ENCODE measurements at places on chromosomes 7 and 10. TPM values are rescaled to one million over a fixed set of nuclear protein-coding genes. Genes with fewer than 3 reads are reported as not detected.

The ASB4 gene
- 0.42 TPM for total RNA-seq

The CALCR gene
- total RNA-seq, result not detected

The EPHB6 gene
- 0.53 TPM for total RNA-seq

The FOXI2 gene
- total RNA-seq, result not detected

The TBXAS1 gene
- 10.4 TPM for total RNA-seq

The ADAM8 gene
- 4.3 TPM for total RNA-seq

The SCRN1 gene
- 71.5 TPM for total RNA-seq

The CPED1 gene
- not detected for total RNA-seq

The AKR1C8 gene
- 0.21 TPM for total RNA-seq

The ABCB4 gene
- not detected for total RNA-seq

The ASB10 gene
- not detected for total RNA-seq

The TAF3 gene
- 8.0 TPM for total RNA-seq

The CPVL gene
- total RNA-seq, result 0.14 TPM

The SPDYE17 gene
- not detected for total RNA-seq

The MEOX2 gene
- not detected for total RNA-seq

The IFIT2 gene
- total RNA-seq, result 3.6 TPM

The ZNF853 gene
- total RNA-seq, result 2.9 TPM

The KCNMA1 gene
- 67.4 TPM for total RNA-seq

The KIAA1549 gene
- total RNA-seq, result 8.2 TPM

The OPTN gene
- total RNA-seq, result 52.7 TPM

The EPO gene
- not detected for total RNA-seq

The GJC3 gene
- 0.14 TPM for total RNA-seq
